Ovary (tissue), 10 donors: ENCODE measurements at places on chromosomes 3 and 15.
A peak's percentile ranks its signal among the peaks of the same experiment; 100 is the strongest.

DNA sequence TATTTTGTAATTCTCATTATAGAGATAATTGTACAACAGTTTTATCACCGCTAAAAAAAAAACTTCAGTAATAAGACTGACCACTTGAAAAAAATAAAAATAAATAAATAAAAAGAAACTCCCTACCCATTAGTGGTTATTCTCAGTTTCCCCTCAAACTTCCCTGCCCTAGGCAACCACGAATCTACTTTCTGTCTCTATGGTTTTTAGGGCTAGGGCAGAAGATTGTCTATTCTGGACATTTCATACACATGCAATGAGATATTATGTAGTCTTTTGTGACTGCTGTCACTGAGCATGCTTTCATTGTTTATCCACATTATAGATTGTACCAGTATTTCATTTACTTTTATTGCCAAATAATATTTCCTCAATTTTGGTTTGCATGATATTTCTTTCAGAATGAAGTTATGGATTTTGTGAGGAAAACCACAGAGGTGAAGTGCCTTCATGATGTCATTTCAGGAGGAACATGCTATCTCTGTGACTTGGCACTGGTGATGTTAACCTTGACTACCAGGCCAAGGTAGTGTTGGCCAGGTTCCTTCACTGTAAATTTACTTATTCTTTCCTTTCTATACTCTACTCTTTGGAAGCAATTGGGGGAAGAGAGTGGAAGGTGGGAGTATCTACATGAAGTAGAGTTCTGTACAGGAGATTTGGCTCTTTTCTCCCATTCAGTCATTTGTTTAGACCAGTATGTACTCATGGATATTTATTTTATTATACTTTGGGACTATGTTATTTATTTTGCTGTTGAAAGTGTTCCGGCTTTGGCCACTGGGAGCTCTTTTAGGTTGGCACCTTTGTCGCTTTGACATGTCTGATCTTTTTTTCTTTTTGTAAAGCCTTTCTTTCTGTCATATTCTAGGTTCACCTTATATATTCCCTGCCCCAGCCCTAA lies 86.3 kb downstream of the GMPS start:
- no peak for DNase-seq

DNA sequence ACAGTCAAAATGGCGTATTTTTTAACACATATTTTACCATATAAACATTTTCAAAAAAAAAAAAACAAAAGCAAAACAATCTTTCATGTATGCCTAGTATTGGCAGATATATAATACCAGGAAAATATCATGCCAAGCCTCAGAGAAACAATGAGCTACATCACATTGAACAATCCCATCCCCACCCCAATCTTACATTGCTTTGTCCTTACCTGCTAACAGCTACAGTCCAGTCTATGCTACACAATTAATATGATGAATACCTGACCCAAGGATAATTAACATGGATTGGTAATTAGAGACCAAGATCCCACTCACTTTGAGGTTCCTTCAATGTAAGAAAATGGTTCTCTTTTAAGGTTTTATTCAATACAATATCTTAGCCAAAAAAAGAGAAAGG lies 7.6 kb upstream of the SATB1 start:
- DNase-seq, result no peak

DNA sequence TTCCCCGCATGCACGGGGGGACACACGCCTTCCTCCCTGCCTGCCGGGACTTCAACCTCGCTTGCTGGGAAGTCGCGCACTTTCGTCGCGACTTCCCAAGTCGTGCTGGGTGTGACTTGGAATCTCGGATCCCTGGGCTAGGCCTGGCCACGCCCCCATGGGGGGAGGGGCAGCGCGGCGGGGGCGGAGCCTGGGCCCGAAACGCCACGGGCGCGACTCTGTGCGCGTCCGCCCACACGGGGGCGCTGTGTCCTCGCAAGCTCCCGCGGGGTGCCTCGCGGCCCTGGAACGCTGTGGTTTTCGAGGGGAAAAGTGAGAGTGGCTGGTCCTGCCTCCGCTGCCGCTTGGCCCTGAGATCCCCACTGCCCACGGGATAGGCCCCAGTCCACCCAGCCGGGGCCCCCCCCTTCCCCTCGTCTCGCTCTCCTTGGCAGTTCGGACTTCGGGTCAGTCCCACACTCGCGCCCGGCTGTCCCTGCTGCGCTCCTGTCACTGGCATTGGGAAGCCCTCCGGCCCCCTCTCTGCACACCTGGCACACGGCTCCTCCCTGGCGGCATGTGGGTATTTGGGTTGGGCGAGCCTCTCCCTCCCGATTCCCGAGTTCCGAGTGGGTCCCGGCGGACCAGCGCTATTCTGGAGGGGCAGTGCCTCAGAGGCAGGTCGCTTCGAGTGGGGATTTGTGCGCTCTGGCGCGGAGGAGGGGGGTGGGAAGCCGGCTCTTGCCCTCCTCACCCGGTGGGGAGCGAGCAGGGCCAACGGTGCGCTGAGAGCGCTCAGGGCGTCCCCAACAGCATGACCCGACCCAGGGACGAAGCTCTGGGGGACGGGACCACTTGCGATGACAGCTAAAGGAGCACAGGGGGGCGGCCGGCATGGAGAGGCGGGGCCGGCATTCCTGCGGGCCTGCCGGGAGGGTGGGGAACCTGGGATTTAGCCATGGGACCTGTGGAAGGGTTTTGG lies 23.6 kb downstream of the SEC61A1 start:
- DNase-seq, result peak; percentile 95

DNA sequence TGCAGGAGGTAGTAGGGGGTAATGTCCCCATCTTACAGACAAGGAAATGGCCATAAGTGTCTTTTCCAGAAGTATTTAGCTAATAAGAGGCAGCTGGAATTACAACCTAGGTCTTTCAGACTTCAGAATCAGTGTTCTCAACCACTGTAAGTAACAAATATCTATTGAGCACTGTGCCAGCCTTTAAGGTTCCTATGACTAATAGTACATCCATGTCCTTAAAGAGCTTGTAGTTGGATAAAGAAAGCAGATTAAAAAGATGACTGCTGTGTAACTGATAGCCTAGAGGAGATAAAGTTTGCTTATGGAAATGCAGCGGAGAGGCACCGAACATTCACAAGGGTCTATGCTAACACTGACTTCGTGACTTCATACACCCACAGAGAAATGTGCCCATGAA lies 136.0 kb downstream of the KCNMB2 start:
- DNase-seq, result no peak

- no peak for DNase-seq
Measured at GRCh38 chr3:151562891-151563290, 102.0 kb upstream of the IGSF10 start.

- no peak for DNase-seq
Measured at GRCh38 chr3:73549051-73549600, 75.6 kb downstream of the PDZRN3 start.

- no peak for DNase-seq
Measured at GRCh38 chr3:141237701-141238521, 6.3 kb downstream of the PXYLP1 start.

GRCh38 chr15:74337607-74338211 lies 29.7 kb downstream of the CYP11A1 start:
- no peak for DNase-seq

- no peak for DNase-seq
Measured at GRCh38 chr3:852033-852432, 240.8 kb upstream of the CNTN6 start.

DNA sequence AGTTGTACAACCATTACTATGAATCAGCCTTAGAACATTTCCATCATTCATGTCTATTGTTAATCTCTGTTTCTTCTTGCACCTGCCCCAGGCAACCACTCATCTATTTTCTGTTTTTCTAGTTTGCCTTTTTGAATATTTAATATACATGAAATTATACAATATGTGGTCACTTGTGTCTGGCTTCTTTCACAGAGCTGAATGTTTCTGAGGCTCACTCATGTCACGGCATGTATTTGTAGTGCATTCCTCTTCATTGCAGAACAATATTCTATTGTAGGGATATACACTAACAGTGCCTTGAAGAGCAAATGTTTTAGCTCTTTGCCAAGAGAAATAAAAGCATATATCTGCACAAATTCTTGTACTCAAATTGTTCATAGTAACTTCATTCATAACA lies 32.9 kb downstream of the CERS3 start:
- no peak for DNase-seq

DNA sequence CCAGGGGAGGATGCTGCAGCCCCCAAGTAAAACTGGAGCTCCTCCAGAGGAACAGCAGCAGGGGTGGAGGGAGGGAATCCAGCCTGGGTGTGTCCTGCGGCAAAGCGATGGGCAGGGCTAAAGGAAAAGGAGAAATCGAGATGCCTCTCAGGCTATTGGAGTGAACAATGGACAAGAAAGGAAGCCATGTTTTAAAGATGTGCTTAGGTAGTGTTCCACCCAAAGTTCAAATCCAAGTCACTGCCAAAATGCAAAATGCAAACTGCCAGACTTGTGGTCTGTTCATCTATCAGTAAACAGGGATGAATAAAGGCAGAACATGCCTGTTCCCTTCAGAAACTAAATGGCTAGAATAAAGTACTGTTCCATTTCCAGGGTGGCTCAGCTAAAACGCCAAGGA lies 197.5 kb upstream of the NSMCE3 start:
- DNase-seq, result no peak

GRCh38 chr15:56473017-56473416 lies 8.1 kb upstream of the MNS1 start:
- no peak for DNase-seq

- no peak for DNase-seq
Measured at GRCh38 chr15:84899750-84900149, 15.3 kb downstream of the SLC28A1 start.

DNA sequence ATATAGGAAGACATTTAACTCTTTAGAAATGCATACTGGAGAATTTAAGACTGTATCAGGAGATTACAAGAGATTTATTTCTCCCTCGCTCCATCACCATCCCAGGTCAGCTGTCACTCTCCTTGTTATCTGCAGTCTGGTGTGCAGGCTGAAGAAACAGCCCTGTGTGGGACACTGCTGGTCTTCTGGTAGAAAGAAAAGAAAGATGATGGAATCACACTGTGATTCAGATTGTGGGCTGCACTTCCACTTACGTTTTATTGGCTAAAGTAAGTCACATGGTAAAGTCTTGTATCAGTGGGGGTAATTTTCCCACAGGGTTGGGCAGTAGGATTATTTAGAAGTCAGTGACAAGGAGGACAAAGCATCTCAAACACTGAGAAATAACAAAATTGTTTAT lies 18.1 kb upstream of the ATP1B3 start:
- no peak for DNase-seq

GRCh38 chr3:4358273-4358672 lies 55.1 kb downstream of the SETMAR start:
- no peak for DNase-seq

GRCh38 chr3:101458387-101458786 lies 54.6 kb downstream of the SENP7 start:
- no peak for DNase-seq

GRCh38 chr3:38165722-38166387 lies 518 bp downstream of the OXSR1 start:
- DNase-seq, result no peak

DNA sequence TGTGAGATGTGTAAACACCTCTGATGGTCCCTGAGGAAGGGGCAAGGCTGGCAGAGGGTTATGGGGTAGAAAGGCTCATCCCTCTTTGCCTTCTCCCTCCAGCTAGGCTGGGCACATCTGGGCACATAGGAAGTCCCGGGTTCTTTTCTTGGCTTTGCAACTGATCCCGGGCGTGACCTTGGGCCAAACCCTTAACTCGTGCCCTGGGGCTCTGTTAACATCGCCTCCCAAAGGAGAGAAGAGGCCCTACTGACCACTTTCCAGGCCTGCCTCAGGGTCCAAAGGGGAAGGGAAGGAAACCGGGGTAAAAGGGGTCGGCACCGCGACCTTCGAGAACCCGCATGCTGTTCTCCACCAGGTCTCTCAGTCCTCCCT lies 549 bp downstream of the C3orf18 start:
- DNase-seq, result no peak

DNA sequence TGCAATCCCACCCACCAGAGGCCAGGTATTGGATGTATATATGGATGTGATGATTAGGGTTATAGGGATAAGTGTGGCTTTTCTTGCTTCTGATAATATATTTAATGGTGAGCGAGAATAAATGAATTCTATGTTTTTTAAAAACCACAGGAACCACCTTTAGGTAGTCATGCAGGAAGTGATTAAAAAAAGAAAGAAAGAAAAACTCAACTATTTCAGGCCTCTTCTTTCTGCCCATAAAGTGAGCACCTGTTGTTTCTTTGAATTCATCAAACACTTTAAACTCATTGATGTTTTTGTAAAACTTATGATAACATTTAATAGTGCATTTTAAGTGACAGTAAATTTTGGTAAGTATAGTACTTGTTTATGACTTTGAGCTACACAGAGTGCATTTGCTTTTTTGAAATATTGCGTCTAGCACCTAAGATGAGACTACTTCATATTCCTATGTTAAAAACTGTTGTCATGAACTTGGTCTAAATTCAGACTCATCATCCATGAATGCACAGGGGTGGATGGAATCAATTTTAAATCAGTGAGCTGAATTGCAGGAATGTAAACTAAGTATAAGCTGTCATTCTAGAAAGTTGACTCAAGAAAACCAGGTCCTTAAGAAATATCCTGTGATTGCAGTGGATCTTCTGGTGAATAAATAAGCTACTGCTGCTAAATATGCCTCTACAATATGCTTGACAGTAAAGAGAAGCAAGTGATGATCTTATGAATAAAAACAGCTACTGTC lies 764.4 kb upstream of the NECTIN3 start:
- DNase-seq, result no peak

DNA sequence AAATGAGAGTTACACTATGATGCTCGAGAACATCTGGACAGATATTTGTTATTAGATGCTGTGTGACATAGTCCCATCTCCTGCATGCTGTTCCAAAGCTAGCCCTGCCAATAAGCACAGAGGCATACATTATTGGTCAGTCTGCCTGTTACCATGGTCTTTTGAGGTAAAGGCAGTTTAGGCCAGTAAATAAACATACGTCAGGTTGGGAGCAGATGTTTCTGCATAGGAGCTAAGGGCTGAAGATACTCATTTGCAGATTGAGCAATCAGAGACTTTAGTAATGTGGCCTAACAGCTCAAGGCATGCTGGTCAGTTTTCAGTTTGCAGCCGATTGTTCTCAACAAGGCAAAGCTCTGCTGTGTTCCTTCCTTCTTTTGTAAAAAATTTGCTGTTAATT lies 192.9 kb downstream of the ADAMTSL3 start:
- no peak for DNase-seq

GRCh38 chr3:45552031-45552793 lies 42.3 kb upstream of the LIMD1 start:
- no peak for DNase-seq

DNA sequence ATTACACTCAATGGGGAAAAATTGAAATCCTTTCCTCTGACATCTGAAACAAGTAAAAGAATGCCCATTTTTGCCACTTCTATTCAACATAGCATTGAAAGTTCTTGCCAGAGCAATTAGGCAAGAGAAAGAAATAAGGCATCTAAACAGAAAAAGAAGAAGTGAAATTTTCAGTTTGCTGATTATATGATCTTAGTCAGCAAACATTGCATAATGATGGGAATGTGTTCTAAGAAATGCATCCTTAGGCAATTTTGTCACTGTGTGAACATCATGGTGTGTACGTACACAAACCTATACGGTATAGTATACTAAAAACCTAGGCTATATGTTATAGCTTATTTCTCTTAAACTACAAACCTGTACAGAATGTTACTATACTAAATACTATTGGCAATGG lies 278.0 kb downstream of the CGGBP1 start:
- no peak for DNase-seq
